Daoy (cell line): ENCODE measurements at places on chromosomes 12 and 14. TPM values are rescaled to one million over a fixed set of nuclear protein-coding genes. Genes with fewer than 3 reads are reported as not detected.

DNA sequence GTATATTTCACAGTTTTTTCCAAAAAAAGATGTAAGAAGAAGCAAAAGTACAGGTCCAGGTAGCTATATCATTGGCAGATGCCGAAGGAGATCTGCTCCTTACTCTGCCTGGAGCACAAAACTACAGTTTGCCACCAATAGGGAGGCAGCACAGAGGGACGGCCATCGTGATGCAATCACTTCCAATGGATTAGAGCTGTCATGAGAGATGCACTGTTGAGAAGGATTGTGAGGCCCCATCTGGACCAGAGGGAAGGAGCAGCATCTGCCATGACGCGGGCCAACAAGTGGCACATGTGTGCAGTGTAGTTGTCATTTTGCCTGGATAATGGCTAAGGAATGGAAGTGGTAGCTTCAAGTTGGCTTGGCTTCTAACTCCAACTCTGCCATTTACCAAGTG is 318.8 kb upstream of the FKBP4 start:
- DNase-seq, result no peak

- DNase-seq, result no peak
These were observed 6.1 kb downstream of the NEK9 start for GRCh38 chr14:75120541-75121291.

- no peak for DNase-seq
These were observed 27.8 kb downstream of the HSPB8 start for GRCh38 chr12:119206348-119207062.

DNA sequence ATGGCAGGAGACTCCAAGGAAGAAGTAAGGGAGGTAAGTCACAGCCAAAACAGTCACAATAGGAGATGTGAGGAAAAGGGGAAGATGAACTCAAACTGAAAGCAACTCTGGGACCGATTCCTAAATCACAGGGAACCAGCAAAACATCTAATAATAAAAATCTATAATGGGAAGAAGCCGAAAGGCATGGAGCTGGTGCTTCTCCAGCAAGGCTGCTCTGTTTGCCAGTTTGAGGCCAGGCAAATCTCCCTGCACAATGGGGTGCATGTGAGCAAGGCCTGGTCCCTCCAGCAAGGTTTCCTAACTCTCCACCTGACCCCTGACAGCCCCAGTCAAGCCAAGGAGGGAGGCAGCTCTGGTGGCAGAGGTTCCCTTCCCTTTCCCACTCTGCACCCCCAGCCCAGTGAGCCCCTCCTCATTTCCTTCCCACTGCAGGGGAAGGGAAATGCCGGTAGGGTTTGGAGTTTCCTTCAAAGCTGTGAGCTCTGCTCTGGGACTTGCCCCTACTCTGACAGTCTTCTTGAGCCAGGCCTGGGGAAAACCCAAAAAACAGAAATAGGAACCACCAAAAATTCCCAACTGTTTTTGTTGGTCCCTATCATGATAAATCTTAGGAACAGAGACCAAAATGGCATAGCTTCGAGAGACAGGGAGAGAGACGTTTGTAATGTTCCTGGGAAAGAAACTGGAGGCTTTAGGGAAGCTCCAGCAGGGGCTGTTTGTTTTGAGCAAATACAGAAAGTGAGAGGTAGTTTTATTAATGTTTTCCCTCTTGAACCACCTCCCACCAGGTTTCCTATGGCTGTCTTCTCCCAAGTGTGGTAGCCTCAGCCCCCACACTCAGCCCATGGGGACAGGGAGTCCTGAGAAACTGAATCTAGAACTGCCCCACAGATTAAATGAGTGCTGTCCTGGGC is 34.6 kb downstream of the FMNL3 start:
- no peak for DNase-seq

DNA sequence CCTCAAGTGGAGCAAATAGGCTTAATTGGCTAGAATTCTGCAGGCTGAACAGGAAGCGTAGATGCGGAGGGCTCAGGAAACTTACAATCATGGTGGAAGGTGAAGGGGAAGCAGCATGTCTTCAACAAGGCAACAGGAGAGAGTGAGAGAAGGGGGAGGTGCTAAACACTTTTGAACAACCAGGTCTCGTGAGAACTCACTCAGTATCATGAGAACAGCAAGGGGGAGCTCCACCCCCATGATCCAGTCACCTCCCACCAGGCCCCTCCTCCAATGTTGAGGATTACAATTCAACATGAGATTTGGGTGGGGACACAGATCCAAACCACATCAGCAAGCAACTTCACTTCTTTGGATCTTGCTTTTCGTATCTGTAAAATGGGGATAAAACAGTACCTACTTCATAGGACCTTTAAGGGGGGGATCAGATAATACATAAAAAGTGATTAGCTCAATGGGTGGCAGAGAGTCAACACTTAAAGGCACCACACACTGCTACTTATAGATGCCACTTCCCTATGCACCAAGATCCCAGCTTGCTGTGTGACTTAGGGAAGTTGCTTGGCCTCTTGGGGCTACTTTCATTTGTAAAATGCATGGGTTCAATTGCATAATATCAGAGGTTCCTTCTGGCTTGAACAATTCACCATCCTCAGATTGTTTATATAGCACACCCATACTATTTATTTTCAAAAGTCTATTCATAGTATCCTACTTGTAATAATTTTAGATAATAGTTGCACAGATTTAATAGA is 184.8 kb upstream of the RPH3A start:
- DNase-seq, result no peak

The TMPRSS12 gene
- not detected in 2 replicates for total RNA-seq
